MCF 10A (cell line): ENCODE measurements at places on chromosomes 2 and 18. TPM values are rescaled to one million over a fixed set of nuclear protein-coding genes. Genes with fewer than 3 reads are reported as not detected.
A peak's percentile ranks its signal among the peaks of the same experiment; 100 is the strongest.

DNA sequence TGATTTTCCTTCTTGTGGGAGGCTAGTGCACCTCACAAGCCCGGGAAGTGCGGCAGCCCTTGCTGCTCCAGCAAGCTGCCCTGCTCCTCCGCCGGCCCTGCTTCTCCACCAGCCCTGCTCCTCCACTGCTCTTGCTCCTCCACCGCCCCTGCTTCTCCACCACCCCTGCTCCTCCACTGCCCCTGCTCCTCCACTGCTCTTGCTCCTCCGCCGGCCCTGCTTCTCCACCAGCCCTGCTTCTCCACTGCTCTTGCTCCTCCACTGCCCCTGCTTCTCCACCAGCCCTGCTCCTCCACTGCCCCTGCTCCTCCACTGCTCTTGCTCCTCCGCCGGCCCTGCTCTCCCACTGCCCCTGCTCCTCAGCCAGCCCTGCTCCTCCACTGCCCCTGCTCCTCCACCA is 95.6 kb downstream of the NDUFA10 start:
- no peak overlapping the region for H3K4me3 ChIP-seq
- peaks cover 13% of the 10 kb centered on the region for H3K4me1 ChIP-seq
- no peak overlapping the region for H3K27ac ChIP-seq
- H3K27me3 ChIP-seq: no peaks in the 10 kb centered on the region
- DNase-seq: no peak
- H3K36me3 ChIP-seq: no peaks in the 10 kb centered on the region

The CYS1 gene
- not detected in 2 replicates for total RNA-seq

DNA sequence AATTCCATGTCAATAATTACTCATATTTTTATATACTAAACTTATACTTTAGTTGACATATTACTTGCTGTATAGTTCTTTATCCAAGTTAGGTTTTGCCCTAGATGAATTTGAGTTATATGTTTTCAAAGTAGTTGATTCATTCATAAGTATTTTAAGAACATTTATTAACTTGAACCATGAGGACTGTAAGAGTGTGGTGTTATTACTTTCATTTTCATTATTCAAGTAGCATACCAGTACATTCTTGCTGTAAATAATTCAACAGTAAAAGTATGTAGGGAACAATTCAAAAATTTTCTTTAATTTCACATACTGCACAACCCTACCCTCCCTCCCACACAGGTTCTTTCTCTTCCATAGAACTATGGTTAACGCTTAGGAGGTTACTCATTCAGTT is 75.4 kb downstream of the ANKRD12 start:
- no peak overlapping the region for H3K27ac ChIP-seq
- no peak for DNase-seq
- H3K4me1 ChIP-seq: no peaks in the 10 kb centered on the region
- H3K27me3 ChIP-seq: no peaks in the 10 kb centered on the region
- peaks cover 69% of the 10 kb centered on the region for H3K36me3 ChIP-seq

The GCG gene
- total RNA-seq: not detected in 2 replicates

The MERTK gene
- 0.19 and 0.49 TPM in 2 replicates for total RNA-seq

The RUFY4 gene
- total RNA-seq: not detected in 2 replicates

DNA sequence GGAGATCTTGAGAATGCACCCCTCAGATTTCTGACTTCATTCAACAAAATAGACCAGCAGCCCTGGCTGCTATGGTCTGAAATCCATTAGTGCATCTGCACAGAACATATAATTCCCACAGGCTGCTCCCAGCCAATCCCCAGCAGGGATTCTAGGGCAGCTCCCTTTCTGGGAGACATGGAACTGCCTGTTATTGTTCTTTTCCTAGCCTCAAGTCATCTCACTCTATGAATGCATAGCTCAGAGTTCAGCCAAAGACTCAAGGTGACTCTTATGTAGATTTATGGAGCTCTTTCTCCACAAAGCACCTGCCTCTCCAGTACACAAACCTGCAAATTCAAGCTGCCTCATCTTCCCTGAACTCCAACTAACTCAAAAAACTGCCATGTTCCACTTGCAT is 241.9 kb downstream of the WDPCP start:
- no peaks in the 10 kb centered on the region for H3K27me3 ChIP-seq
- no peaks in the 10 kb centered on the region for H3K4me1 ChIP-seq
- no peak overlapping the region for H3K27ac ChIP-seq
- H3K4me3 ChIP-seq: no peak overlapping the region

DNA sequence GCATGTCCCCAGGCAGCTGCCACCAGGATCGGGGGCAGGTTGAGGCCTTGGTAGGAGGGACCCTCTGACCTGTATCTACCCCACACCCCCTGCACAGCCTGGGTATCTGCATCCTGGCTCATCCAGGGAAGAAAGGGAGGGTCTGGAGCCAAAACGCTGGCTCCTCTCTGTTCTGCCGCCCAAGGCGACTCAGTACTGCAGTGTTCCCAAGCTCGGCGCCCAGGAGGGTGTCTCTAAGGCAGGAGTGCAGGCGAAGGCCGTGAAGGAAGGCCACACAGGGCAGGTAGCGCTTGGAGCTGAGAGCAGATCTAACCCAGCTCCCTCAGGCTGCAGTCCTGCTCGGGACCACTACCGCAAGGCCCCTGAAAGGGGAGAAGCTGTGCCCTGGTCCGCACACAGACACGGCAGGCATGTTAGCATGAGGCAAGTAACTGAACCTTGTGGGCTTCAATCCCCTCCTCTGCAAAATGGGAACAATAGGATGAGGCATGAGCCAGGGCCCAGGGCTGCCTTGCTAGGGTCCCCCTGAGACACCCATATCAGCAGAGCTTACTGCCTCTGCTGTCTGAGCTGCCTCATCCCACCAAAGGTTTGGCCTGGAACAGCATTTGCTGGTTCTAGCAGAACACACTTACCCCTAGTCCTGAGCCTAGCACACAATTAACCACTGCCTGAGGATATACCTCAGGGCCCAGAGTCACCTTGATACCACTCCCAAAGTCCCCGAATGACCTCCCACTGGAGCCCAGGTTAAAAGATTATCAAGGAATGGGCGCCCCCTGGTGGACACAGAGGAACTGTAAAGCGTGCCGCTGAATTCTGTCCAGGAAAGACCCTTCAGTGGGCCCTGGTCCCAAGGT is 6.5 kb downstream of the PTMA start:
- DNase-seq: peak; percentile 81
- no peaks in the 10 kb centered on the region for H3K27me3 ChIP-seq
- H3K27ac ChIP-seq: peak overlapping the region; percentile 49

DNA sequence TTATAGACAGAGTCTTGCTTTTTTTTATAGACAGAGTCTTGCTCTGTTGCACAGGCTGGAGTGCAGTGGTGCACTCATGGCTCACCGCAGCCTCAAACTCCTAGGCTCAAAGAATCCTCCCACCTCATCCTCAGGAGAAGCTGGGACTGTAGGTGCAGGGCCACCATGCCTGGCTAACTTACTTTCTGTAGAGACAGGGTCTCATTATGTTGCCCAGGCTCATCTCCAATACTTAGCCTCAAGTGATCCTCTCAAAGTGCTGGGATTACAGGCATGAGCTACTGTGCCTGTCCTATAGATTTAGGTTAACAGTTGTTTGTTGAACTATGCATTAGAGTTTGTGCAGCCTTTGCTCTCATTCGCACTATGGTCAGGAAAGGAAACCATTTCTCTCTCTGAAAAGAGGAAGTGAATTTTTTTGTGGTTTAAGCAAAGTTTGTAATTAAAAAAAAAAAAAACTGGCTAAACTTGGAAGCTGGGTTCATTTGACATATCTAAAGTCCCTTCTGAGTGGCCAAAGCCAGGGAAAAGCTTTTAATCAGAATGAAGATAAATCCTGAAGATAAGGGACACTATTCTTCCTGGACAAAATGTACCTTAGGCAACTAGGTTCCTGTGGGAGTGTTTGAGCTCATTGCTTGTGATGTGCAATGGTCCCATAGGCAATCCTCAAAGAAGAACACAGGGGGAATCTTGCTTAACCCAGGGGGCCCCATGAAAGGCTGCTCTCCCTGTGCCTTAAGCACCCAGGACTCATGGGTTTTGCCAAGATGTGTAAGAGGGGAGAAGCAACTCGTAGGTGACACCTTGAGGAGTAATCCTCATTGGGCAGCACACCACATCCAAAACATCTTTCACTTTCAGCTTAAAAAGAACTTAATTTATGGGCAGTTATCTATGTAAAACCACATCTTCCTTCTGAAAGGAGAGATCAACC is 201.7 kb downstream of the MREG start:
- H3K27me3 ChIP-seq: no peaks in the 10 kb centered on the region
- peaks cover 20% of the 10 kb centered on the region for H3K4me1 ChIP-seq
- H3K36me3 ChIP-seq: no peaks in the 10 kb centered on the region
- no peak for DNase-seq

DNA sequence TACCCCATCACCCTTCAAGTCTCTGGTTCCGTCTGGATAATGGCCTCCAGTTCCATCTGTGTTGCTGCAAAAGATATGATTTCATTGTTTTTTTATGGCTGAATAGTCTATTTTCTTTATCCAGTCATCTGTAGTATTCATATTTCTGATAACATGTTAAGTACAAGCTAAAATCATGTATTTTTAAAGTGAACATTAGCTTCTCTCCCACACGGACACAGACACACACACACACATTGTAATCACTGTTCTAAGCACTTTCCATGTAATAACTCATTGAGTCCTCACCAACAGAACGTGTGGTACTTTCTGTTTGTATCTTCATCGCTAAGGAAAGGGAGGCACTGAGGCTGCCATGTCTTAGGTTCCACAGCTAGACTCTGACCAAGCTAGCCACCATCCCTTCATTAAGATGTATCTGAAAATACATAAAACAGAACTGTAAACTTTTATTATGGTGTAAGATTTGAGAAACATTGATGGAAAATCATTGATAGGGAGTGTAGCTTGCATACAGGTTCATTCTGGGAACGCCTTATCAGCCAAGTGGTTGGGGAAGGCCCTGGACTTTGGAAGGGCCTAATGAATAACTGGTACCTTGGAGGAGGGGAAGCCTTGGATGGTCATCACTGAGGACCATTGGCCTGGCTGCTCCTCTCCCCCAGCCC is 8.1 kb downstream of the NCK2 start:
- H3K4me3 ChIP-seq: no peak overlapping the region
- peaks cover 11% of the 10 kb centered on the region for H3K4me1 ChIP-seq
- DNase-seq: no peak
- no peak overlapping the region for H3K27ac ChIP-seq
- H3K27me3 ChIP-seq: no peaks in the 10 kb centered on the region

The CIB4 gene
- total RNA-seq: not detected in 2 replicates

The HTRA2 gene
- 27.6 and 33.0 TPM in 2 replicates for total RNA-seq

The IL1R2 gene
- total RNA-seq: not detected in 2 replicates

- H3K4me3 ChIP-seq: no peak overlapping the region
- H3K36me3 ChIP-seq: no peaks in the 10 kb centered on the region
- H3K27me3 ChIP-seq: no peaks in the 10 kb centered on the region
- no peak overlapping the region for H3K27ac ChIP-seq
- DNase-seq: no peak
These were observed 12.5 kb downstream of the CAPN14 start for GRCh38 chr2:31204783-31205182.

GRCh38 chr2:235098736-235099494 is 147.1 kb downstream of the SH3BP4 start:
- H3K36me3 ChIP-seq: no peaks in the 10 kb centered on the region
- peak; percentile 16 for DNase-seq
- no peak overlapping the region for H3K27ac ChIP-seq
- peaks cover 8% of the 10 kb centered on the region for H3K4me1 ChIP-seq

The RNMT gene
- 38.4 and 53.0 TPM in 2 replicates for total RNA-seq

The TXNDC2 gene
- total RNA-seq: not detected in 2 replicates

DNA sequence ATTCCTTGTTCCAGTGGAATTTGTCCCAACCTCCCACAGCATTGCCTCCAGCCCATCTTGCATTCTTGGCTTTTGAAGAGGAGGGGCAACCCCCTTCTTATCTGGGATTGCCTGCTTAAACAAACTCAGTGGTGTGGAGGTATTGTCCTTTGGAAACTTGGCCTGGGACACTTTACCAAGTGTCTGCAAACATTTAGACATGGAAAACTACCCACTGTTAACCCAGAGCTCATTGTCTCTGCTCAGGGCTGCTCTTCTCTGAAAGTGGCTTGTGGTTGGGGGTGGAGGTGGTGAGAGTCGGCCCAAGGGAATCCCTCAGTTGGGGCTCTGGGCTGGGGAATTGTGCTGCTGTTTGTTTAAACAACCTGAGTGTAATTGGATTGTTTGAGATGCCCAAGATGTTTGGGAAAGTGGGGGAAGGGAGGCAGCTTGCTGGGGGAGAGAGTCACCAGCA is 178.3 kb upstream of the GATA6 start:
- no peak for DNase-seq
- no peak overlapping the region for H3K4me3 ChIP-seq
- no peaks in the 10 kb centered on the region for H3K27me3 ChIP-seq

The NAT8 gene
- total RNA-seq: not detected in 2 replicates

The FMNL2 gene
- total RNA-seq: 72.9 and 76.5 TPM in 2 replicates

The WBP1 gene
- 45.7 and 46.5 TPM in 2 replicates for total RNA-seq

The AOX1 gene
- 54.0 and 76.6 TPM in 2 replicates for total RNA-seq

GRCh38 chr2:221822416-221822815 is 250.3 kb upstream of the EPHA4 start:
- H3K27ac ChIP-seq: no peak overlapping the region
- H3K27me3 ChIP-seq: no peaks in the 10 kb centered on the region
- H3K4me3 ChIP-seq: no peak overlapping the region
- no peaks in the 10 kb centered on the region for H3K36me3 ChIP-seq

DNA sequence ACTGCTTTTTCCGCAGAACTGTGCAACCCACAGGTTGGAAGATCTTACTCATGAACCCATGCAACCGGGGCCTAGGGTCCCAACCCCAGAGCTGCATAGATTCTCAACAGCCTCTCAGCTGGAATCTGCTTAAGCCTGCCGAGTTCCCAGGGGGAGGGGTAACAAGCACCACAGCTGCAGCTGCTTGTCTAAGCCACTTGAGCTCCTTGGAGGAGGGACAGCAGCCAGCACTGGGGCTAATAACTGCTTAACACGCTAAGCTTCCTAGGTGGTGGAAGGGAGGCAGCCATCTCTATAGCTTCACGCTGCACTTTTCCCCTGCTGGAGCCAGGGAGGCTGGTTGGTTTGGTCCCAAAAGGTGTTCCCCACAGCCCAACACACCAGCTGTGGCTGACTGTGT is 311.6 kb downstream of the DSC3 start:
- H3K4me1 ChIP-seq: no peaks in the 10 kb centered on the region
- no peak for DNase-seq
- H3K4me3 ChIP-seq: no peak overlapping the region
- no peaks in the 10 kb centered on the region for H3K27me3 ChIP-seq

DNA sequence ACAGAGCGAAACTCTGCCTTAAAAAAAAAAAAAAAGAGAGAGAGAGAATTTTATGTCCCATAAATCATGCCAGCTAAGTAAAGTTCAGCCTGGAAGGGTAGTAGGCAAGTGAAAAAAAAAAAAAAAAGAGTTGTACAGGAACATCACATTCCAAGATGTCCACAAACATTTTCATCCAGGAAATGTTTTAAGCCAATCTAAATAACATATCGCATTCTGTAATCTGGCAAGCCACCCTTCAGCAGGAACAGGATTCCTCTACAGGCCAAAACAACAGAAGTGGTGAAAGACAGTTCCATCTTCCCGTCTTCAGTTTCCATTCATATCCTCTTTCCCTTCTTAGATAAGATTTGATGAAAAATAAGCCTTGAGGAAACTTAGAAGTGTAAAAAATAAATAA is 1108.1 kb upstream of the DDX18 start:
- peak; percentile 9 for DNase-seq
- H3K4me1 ChIP-seq: no peaks in the 10 kb centered on the region
- no peak overlapping the region for H3K27ac ChIP-seq
- H3K27me3 ChIP-seq: no peaks in the 10 kb centered on the region
- no peak overlapping the region for H3K4me3 ChIP-seq

GRCh38 chr2:99666256-99666655 is 176.4 kb upstream of the REV1 start:
- no peak overlapping the region for H3K4me3 ChIP-seq
- no peaks in the 10 kb centered on the region for H3K27me3 ChIP-seq
- peaks cover 5% of the 10 kb centered on the region for H3K4me1 ChIP-seq
- H3K27ac ChIP-seq: no peak overlapping the region
